ENCODE measurements at places on chromosomes 6 and 20. TPM values are rescaled to one million over a fixed set of nuclear protein-coding genes. Genes with fewer than 3 reads are reported as not detected.

The DACT2 gene
- 1.8 TPM for total RNA-seq

The CDK19 gene
- 13.0 TPM for total RNA-seq

The LRRC1 gene
- total RNA-seq = 2.3 TPM

The RNF39 gene
- total RNA-seq = not detected

The LINC00237 gene
- total RNA-seq = not detected

The RPS6KA2 gene
- total RNA-seq = 2.8 TPM

The TOX2 gene
- total RNA-seq = 1.4 TPM

The CRIP3 gene
- total RNA-seq = 0.79 TPM

The MUC22 gene
- not detected for total RNA-seq

The MOG gene
- not detected for total RNA-seq

The PRL gene
- not detected for total RNA-seq

The TMC2 gene
- not detected for total RNA-seq

The TLDC2 gene
- not detected for total RNA-seq

Data from activated CD4-positive, alpha-beta T cell treated with anti-CD3 and anti-CD28 coated beads, Interleukin-2, amount 10 ng/mL, durations not matched to agents 24 days and 14 days (primary cell).